ENCODE measurements at places on chromosomes 7 and 10.

GRCh38 chr10:71704816-71705215 lies 14.8 kb downstream of the C10orf105 start:
- DNase-seq = no peak

DNA sequence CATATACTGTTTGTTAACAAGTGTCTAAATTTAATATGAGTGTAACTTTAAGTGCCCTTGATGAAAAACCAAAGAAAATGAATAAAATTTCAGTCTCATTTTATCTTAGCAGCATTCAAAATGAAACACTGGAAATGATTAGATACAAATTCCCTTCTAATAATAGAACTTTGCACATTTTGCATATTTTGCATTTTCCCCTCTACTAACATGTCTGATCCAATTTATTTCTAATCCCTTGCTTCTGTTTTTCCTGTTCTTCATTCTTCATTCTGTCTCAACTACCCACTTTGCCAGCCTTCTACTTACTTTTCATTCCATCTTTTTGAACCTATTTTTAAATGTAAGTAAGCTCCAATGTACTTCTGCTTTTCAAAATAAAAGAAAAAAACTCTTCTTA lies 42.7 kb upstream of the SEMA3D start:
- DNase-seq = no peak

GRCh38 chr7:47343061-47343455 lies 238.9 kb downstream of the TNS3 start:
- DNase-seq = no peak

DNA sequence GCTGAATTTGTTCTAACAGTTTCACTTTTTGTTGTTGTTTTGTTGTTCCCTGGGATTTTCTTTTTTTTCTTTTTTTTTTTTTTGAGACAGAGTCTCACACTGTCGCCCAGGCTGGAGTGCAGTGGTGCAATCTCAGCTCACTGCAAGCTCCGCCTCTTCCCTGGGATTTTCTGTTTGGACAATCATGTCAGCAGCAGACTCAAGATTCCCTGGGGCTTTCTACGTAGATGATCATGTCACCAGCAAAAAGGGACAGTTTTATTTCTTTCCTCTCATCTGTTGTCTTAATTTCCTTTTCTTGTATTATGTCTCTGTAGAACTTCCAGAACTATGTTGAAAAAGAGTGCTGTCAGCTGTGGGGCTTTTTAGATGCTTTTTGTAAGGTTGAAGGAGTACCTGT lies 241.4 kb downstream of the TNS3 start:
- DNase-seq = no peak

GRCh38 chr7:34104115-34104514 lies 198.8 kb downstream of the BMPER start:
- DNase-seq = no peak

GRCh38 chr10:107275806-107276205 lies 111.3 kb upstream of the SORCS1 start:
- DNase-seq = no peak

DNA sequence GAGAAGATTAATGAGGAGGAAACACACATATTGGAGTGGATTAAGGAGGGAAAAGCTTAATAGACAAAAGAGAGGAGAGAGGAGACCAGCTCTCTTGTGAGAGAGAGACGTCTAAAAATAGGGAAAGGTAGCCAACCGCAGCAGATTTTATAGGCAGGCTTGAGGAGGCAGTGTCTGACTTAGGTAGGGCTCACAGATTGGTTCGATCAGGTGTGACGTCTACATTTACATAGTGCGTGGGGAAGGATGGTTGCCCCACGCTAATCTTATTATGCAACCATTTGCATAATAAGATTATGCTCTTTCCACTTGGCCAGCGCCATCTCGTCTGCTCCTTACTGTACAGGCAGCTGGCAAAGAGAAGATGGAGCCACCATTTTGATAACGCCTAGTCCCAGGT lies 122.0 kb downstream of the MARCHF5 start:
- DNase-seq = no peak

- peak; percentile 86 for DNase-seq
Observed at GRCh38 chr10:126902157-126902556, 3.1 kb upstream of the DOCK1 start.

- DNase-seq = no peak
Observed at GRCh38 chr7:148095066-148095465, 495.5 kb upstream of the C7orf33 start.

DNA sequence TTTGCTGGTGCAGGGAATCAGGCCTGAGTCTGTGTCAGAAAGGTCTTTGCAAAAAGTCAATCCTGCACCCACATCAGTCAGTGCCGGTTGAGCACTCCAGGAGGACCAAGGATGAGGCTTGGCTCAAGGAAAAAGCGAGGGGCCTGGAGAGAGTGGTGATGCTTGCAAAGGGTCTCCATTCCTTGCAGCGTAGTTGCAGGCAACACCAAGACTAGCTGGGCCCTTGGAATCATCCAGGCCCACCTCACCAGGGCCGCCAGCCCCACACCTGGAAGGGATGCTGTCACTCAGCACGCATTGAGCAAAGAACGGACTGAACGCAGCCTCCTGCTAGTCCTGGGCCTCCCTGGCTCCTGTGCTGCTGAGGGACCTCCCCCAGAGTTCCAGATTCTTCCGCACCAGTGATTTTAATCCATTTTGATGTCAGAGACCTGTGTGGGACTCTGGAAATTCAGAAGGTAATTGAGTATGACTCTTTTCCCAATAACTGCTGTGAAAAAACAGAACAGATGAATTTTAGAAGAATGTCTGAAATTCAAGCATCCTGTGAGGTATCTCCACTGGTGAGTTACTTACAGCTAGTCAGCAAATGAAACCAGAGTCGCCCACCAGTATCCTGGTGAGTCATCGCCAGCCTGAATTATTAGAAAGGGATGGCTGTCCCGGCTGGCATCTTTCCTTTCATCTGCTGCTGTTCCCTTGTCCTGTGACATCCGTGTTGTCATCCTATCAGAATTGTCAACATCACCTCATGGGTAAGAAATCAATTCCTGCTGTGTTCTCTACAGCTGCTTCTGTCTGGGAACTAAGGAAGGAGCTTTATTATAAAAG lies 150.8 kb upstream of the NPS start:
- DNase-seq = peak; percentile 65

DNA sequence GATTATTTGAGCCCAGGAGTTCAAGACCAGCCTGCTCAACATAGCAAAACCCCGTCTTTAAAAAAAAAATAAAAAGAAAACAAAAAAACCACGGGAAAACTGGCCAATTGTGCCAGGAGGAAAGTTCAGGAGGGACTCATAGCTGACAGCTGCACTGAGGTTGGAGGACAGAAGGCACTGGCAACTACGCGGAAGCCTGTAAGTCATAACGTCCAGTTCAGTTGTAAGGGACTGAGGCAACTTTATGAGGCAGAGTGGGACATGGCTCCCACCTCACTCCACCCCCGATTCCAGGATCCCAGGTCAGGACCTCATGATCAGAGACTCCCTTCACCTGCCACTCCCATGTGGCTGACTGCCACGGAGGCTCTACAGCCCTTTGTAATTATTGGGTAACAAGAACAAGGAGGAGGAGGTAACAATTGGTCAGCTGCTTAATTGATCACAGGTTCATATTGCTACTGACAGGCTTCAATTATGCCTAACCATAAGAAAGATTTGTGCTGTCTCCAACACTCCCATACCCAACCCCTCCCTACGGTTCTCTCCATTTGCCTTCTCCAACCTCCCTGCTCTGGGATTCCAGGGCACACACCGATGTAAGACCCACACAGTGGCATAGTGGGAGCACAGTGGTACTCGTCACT lies 1.9 kb upstream of the CCL24 start:
- DNase-seq = no peak

GRCh38 chr10:21518149-21518640 lies 7.3 kb downstream of the SKIDA1 start:
- no peak for DNase-seq

DNA sequence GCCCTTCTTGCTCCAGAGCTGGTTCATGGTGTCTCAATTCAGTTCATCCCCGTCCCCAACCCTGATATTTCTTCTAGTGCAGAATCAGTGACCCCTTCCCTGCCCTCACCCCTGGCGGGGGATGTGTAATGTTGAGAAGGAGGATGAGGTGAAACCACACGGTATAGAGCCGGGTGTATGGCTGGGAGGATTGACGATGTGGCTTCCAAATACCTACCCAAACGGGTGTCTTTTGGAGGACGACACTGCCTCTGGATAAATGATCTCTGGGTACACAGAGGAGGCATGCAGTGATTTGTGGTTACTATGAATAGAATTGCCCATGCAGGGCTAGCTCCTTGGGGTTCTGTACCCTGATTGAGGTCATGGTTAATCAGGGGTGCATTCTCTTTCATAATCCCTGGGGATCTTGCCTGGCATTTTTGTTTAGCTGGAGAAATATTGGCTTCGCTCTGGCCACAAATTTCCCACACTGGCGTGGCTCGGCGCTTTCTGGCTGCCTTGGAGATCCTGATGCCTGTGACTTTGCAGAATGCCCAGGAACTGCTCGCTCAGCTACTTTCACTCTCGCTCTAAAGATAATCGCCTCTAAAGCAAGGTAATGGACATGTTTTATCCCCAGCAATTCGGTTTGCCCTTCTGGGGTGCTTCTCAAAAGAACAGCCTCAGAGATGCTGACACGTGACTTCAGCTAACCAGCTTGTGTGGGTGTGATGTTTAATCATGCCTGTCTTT lies 89.2 kb downstream of the RBM20 start:
- DNase-seq = no peak

- peak; percentile 4 for DNase-seq
Observed at GRCh38 chr10:88731296-88731695, 25.2 kb downstream of the LIPK start.

DNA sequence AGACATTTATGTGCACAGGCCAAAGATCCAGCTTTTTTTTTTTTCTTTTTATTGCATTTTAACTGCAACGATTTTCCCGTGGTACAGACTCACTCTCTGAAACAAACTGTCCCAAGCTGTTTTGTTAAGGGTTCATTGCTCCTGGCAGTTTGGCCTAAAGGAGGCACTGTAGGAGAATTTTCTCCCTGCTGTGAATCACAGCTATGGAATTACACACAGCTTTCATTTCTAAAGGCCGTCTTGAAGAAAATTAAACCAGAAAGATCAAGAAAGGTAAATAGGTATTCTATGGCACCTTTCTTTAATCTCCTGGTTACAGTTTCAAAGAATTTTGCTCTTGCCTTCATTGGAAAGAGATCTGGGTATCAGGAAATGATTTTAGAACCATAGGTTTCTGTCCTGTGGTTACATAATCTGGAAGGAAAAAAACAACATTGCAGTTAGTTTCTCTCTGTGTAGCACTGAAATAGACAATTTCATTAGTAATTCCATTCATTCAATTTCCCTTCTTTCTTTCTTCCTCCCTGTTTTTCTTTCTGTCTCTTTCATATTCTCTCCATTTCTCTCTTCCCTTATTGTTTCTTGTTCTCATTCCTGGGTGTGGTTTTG lies 51.2 kb downstream of the PDK4 start:
- DNase-seq = peak; percentile 82

DNA sequence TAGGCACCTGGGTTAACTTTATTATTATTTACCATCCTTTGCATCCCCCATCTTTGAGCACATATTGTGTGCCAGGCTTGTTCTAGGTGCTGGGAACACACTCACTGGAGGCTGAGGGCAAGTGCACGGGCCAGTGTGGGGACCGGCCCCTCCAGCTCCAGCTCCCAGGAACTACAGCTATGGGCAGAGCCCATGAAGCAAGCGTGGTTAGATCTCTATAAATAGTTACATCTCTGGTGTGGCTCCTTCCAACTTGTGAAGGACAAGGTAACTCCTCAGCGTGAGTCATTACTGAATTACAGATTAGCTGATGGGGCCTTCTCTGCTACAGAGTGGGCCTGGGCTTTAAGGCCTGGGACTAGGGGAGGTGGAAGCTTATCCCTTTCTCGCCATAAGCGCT lies 583.5 kb downstream of the SDK1 start:
- no peak for DNase-seq

DNA sequence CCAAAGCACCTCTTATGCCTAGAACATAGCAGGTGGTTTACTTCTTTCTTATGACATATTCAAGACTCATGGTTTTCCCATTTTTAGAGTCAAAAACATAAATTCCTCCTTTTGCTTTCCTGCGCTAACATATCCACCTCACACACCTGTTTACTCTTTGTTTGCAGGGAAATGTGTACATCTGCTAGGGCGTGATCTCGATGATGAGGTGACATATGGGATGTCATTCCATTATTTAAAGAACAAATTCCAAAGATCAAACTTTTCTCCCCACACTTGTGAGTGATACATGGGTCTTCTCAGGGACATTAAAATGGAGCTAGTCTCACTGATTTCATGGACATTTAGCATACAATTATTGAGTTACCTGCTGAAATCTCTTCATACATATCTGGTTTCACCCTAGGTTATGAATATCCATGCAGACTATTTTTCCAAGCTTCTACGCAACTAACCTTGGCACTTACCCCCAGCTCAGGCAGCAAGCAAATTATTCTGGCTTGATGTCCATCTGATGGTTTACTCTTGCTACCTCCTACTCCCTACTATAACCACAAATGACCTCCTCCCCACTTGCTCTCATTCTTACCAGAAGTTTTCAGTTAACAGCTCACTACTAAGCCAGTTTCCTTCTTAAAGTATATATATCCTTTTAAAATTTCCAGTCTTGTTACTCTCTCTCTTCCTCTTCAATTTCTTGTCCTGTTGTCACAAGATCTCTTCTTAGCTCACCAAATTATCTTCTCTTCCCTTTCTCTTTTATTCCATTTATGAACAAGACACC lies 208.5 kb downstream of the RNLS start:
- DNase-seq = no peak

DNA sequence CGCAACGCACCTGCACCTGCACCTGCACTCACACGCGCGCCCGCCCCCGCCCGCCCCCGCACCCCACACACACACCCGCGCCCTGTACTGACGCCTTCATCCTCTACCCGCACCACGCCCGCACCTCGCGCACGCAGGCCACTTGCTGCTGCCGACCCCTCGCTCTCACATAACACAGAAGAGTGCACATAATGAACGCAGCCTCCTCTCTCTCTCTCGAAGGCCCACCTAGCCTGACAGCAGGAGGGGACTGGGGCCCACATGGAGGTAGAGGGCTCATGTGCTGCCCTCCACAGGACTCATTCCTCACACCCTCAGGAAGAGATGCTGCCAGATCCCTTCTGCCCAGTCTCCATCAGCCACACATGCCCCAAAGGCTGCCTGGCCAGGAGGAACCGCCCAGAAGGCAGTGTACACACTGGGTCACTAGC lies 432 bp upstream of the CAMK2B start:
- no peak for DNase-seq

- no peak for DNase-seq
Observed at GRCh38 chr10:100612601-100613595, 77.2 kb downstream of the HIF1AN start.

DNA sequence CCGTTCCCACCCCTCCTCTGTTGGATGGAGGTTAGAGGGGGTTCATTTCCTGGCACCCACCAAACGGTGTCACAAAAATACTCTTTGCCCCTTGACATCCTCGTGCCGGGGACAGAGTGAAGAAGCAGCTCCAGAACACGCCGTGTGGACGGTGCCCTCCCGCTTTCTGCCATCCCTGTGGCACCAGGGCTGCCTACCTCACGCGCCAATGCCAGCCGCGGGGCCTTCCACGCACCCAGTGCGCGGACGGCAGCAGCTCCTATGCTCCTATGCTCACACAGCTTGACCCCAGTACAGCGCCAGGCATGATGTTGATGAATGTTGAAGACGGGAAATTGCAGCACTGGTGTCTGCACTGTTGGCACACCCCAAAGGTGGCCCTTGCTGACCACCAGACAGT lies 507.2 kb upstream of the FOXK1 start:
- no peak for DNase-seq

Data from iris pigment epithelial cell (primary cell).